Stimulated activated effector memory CD8-positive, alpha-beta T cell treated with anti-CD3 and anti-CD28 coated beads, Interleukin-12 subunit alpha, Interleukin-12 subunit beta, amount 100 ng/mL, for 72 hours (primary cell): ENCODE measurements at places on chromosomes 3 and 15.

DNA sequence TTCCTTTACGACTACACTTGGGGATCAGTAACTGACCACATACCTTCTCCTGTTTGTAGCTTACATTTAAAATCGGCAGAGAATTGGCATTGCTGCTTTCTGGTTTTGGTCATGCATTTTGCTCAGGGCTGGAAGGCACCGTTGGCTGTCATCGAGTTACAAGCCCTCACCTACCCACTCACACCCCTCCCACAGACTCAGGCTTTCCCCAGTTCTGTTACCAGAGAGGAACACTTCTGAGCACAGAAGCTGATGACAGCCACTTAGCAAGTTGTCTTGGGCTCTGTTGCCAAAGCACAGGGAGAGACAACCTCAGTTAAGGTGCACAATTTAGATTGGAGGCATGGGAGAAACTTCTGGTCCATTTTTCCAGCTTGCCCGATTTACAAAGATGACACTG lies 204.8 kb upstream of the TOPAZ1 start:
- DNase-seq: no peak

- DNase-seq: no peak
Observed at GRCh38 chr3:173681188-173681678, 283.7 kb downstream of the NLGN1 start.

- DNase-seq: no peak
Observed at GRCh38 chr3:37611771-37612170, 249.9 kb upstream of the CTDSPL start.

GRCh38 chr3:151262871-151263525 lies 15.3 kb downstream of the P2RY14 start:
- no peak for DNase-seq

DNA sequence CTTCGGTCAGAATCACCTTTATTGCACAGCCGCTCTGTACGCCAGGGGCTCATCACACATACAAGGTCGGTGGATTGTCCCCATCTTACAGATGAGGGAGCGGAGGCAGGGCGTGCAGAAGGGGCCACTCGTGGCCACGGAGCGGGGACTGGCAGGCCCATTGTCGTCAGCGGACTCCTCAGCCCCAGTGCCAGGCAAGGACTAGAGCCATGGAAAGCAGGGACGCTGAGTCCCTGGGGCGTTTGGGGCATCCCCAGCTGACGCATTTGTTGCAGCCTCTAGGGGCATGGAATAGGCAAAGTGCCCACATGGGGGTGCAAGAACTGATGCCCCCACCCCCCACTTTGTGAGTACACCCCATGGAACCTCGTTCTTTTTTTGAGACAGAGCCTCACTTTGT lies 29.8 kb upstream of the FURIN start:
- no peak for DNase-seq

DNA sequence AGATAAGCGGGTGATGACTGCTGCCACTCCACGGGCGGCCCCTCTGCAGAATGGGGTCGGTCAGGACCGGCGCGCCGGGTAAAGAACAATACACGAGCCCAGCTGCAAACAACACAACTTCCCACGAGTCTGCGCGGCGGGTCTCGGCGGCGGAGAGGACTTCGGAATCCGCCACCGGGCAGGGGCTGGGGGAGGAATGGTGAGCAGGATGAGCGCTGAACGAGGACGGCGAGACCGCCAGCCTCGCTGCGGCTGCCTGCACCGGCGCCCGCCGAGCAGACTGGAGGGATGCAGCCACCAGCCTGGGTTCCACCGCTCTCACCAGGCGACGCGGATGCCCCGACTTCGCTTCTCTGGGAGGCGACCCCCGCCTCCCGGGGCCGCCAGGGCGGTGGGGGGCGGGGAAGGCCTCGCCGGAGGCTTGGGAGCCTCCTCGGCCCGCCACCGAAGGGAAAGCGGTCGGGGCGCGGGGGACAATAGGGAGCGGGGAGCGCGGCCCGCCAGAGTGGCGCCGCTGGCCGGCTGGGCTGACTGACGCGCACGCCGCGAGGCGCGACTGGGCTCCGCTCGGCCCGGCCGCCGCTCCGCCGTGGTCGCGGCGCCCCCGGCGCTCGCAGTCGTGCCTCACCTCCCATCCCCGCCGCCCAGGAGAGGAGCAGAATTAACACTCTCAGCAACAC lies 515 bp downstream of the ADAM10 start:
- DNase-seq: peak; percentile 76

- no peak for DNase-seq
Observed at GRCh38 chr3:182413061-182413460, 380.2 kb upstream of the ATP11B start.
